IMR-90 (cell line): ENCODE measurements at places on chromosomes 1 and 21.
A peak's percentile ranks its signal among the peaks of the same experiment; 100 is the strongest.

DNA sequence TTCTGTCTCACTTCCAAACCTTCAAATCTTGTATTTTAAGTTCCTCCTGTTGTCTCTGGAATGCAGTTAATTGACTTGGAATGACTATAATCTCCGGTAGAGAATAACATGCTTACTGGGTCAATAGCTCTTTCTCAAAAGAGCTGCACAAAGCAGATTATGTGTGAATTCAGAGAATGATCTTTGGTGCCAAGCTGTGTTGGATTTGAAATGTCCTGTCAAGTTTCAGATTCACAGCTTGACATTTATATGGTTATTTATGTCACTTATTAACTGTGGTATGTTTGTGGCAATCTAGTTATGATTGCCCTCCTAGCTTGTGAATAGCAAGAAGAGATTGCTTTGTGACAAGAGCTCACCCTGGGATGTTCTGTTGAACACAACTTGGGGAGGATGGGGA is 128.3 kb upstream of the KCNE2 start:
- no peak for DNase-seq

DNA sequence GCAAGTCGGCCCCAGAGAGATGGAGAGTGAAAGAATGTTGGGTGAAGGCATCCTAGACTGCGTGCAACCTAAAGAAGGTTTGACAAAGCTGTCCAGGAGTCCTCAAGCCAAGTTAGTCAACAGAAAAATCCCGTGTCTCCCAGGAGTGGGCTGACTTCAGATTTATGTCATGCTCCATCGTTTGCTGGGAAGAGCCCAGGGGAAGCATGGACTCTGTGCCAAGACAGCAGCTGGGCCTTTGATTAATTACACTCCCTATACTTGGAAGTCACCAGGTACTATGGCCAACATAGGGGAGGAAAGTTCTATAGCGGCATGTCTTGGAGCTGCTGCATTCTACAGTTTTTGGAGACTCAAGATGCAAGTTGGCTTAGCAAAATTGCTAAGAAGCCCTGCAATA is 247.4 kb downstream of the KAZN start:
- no peak for DNase-seq

- DNase-seq: no peak
Observed at GRCh38 chr21:41418393-41418792, 7.6 kb upstream of the MX1 start.

DNA sequence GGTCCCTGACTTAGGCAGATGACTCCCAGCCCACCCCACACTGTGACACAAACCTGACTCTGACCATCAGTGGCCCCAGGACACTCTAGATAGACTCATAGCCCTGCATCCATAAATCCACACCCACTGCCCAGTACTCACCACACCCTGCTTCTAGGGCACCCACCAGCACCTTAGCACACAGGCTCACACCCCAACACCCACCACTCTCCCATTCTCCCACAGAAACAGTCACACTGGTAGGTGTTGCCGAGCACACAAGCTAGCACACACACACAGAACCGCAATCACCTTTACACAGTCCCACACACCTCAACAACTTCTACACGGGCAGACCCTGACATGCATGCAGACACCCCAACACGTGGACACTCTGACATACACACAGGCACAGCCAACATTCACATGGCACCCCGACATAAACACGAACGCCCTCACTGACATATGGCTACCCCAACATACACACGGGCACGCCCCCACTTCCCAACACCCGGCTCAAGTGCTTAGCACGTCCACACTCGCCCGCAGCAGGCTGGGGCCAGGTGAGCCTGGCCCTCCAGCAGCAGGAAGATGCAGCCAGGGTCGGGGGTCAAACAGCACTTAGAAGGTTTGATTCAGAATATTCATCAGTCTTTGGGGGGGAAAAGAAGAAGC is 105.5 kb upstream of the TARDBP start:
- no peak for DNase-seq

DNA sequence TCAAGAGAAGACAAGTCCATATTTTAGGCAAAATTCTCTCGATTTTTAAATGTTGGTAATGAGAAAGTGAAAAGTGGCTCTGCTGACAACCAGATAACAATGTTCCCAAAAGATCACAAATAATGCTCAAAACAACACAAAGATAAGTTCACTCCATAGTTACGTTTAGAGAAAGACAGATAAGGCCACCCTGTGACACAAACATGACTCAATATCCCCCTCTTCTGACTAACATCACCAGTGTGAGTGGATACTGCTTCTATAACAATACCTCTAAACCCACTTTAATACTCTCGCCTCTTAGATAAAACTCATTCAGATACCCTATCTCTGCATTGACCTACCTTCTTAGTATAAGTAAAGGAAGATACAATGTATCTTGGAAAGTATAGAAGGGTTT is 51.2 kb upstream of the RGS7 start:
- DNase-seq: peak; percentile 43
